Liver (tissue), 10 donors: ENCODE measurements at places on chromosomes 1 and 21. TPM values are rescaled to one million over a fixed set of nuclear protein-coding genes. Genes with fewer than 3 reads are reported as not detected.

DNA sequence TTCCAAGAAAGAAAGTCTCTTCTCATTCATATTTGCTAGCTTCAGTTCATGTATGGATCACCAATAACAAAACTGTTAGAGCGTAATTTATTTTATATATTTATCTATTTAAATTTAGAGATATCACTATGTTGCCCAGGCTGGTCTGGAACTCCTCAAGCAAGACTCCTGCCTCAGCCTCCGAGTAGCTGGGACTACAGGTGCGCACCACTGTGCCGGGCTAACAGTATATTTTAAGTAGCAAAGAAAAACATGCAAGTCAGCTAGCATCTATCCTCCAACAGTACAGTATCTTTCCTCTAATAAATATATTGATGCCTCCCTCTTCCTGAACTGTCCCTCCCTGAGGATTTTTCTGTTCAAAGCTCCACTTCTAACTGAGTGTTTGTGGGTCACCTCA, 21.5 kb downstream of the INPP5B start:
- H3K4me1 ChIP-seq = peaks cover under 1% of the 10 kb centered on the region
- no peak overlapping the region for H3K27ac ChIP-seq
- peaks cover 4% of the 10 kb centered on the region for H3K36me3 ChIP-seq
- no peak for DNase-seq
- H3K4me3 ChIP-seq = no peak overlapping the region

The FMO4 gene
- 7.6 TPM for polyA plus RNA-seq

- no peaks in the 10 kb centered on the region for H3K4me1 ChIP-seq
- no peak for DNase-seq
Observed at GRCh38 chr1:66686406-66686805, 65.9 kb upstream of the DYNLT5 start.

GRCh38 chr1:159964144-159964543, 10.1 kb upstream of the SLAMF9 start:
- H3K4me1 ChIP-seq = no peaks in the 10 kb centered on the region
- no peaks in the 10 kb centered on the region for H3K27me3 ChIP-seq
- no peak overlapping the region for H3K27ac ChIP-seq
- no peak overlapping the region for H3K4me3 ChIP-seq
- DNase-seq = no peak
- H3K36me3 ChIP-seq = no peaks in the 10 kb centered on the region

The RUNX3 gene
- 0.92 TPM for polyA plus RNA-seq

The PPIAL4G gene
- polyA plus RNA-seq = not detected

DNA sequence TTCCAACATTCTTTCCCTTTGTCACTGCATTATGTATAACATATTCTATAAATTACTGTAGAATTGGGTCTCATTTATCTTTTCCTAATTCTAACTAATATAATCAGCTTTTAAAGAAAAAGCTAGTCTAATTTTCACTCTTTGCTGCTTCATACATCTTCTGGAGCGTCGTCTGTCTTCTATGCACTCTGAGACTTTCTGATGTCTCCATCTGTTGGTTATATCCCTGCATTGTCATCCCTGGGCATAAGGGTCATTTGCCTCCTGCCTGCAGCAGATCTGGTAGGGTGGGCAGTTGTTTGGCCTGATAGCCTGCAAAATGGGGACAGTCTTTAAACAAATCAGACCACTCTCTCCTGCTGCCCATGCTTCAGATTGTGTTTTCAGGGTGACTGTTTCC, 40.8 kb upstream of the DYNLT5 start:
- no peaks in the 10 kb centered on the region for H3K4me1 ChIP-seq
- no peak for DNase-seq
- H3K27me3 ChIP-seq = peaks cover 2% of the 10 kb centered on the region

The CDK11A gene
- 14.1 TPM for polyA plus RNA-seq

GRCh38 chr1:204114606-204115005, 37.2 kb downstream of the ETNK2 start:
- H3K27ac ChIP-seq = no peak overlapping the region
- no peaks in the 10 kb centered on the region for H3K4me1 ChIP-seq
- no peak overlapping the region for H3K4me3 ChIP-seq
- no peaks in the 10 kb centered on the region for H3K27me3 ChIP-seq

The TMOD4 gene
- not detected for polyA plus RNA-seq

DNA sequence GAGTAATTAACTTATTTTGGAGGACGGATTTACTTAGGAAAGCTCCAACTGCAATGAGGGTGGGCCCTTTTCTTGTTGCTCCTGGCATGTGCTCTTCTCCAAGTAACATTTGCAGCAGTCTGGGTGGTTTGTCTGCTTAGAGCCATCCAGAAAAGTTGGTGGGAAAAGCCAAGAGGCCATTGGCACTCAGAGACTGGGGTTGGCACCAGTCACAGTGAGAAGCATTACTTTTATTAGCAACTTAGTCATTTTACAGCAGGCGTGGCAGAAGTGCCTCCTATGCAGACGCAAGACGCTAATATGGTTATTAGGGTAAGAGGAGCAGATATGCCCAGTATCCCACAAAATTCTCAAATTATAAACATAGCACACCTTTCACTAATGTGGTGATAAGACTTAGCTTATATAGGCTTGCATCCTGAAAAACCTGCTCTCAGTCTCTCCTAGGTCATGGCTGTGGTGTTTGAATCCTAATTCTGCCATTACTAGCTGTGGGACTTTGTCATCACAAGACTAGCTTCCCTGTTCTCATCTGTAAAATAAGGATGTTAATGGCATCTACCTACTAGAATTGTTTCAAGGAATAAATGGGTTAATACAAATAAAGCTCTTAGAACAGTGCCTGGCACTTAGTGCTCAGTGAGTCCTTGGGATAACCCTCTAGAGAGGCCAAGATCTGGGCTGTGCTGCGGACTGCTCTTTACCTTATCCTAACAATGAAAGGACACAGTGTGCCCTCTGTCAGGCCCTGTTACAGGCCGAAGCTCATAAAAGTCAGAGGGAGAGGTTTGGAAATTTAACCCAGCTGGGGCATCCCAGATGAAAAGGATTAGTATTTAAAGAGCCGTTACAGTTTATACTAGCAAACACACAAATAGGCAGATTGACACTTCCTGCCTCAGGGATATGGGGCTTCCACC, 154.6 kb downstream of the ROR1 start:
- no peak for DNase-seq
- H3K27me3 ChIP-seq = no peaks in the 10 kb centered on the region
- no peak overlapping the region for H3K27ac ChIP-seq
- no peaks in the 10 kb centered on the region for H3K36me3 ChIP-seq

The RGS18 gene
- 1.3 TPM for polyA plus RNA-seq

The SLC9C2 gene
- polyA plus RNA-seq = not detected

DNA sequence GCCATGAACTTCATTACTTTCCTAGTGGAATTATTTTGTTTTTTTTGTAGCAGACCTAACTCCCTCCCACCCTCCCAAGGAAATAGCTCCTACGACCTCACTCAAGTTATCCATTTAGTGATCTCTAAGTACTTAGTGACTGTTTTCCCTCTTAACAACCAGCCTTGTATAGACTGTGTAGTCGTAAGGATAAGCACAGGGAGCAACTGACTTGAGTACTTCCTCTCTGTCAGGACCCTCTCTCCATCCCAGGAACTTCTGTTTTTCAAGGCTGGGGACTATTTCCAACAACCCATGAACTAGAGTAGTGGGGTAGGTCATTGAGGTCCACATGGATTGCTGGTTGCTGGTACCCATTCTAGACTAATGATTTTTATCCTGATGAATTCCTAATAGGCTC, 1.9 kb downstream of the AGO1 start:
- H3K4me3 ChIP-seq = no peak overlapping the region
- no peak for DNase-seq
- H3K4me1 ChIP-seq = no peaks in the 10 kb centered on the region
- H3K27ac ChIP-seq = no peak overlapping the region
- no peaks in the 10 kb centered on the region for H3K27me3 ChIP-seq

The SPATA21 gene
- polyA plus RNA-seq = 0.08 TPM

GRCh38 chr1:227759341-227760300, 24.4 kb downstream of the SNAP47 start:
- no peaks in the 10 kb centered on the region for H3K27me3 ChIP-seq
- H3K4me3 ChIP-seq = no peak overlapping the region
- DNase-seq = no peak
- no peak overlapping the region for H3K27ac ChIP-seq
- peaks cover 21% of the 10 kb centered on the region for H3K4me1 ChIP-seq

The ADORA3 gene
- polyA plus RNA-seq = 5.6 TPM

GRCh38 chr1:26851106-26851684, 11.8 kb upstream of the SFN start:
- DNase-seq = no peak
- H3K4me1 ChIP-seq = peaks cover 12% of the 10 kb centered on the region
- H3K27ac ChIP-seq = no peak overlapping the region
- H3K4me3 ChIP-seq = no peak overlapping the region

The GCSAML gene
- polyA plus RNA-seq = not detected

DNA sequence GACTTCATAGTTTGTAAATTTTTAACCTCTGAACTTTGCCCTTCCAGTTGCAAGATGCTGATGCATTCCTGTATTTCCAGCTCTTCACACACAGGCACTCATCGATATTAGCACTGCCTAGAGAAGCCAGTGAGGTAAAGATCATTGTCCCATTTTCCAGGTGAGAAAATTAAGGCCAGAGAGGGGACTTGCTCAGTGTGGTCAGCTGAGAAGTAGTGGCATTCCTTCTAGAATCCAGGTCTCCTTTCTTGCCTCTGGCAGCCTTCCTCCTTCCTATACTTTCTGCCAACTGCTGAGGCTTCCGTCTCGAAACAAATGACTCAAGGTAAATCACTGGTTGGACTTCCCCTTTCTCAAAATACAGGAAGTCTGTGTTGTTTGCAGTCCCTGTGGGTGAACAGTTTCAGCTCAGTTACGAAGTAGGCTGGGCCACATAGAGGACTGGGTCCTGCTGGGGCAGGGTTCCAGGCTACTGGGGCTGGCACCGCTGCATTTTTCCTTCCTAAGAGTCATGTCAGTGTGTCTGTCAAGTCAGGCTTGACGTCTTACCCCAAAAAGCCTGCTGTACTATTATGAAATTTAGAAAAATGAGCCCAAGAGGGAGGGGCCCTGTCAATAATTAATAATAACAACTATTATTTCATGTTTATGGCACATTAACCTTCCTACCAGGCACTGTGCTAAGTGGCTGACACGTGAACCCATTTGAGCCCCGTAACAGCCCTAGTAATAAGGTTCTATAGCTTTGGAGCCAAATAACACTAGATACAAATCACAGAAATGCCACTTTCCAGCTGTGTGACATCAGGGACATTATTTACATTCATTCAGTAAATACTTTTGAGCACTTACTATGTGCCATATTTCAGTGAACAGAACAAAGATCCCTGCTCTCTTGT, 16.6 kb upstream of the RNF19B start:
- H3K4me1 ChIP-seq = no peaks in the 10 kb centered on the region
- no peaks in the 10 kb centered on the region for H3K36me3 ChIP-seq
- DNase-seq = no peak
- no peaks in the 10 kb centered on the region for H3K27me3 ChIP-seq
- H3K4me3 ChIP-seq = no peak overlapping the region
- H3K27ac ChIP-seq = peak overlapping the region; percentile 73

The MYOM3 gene
- polyA plus RNA-seq = not detected

The TCHHL1 gene
- polyA plus RNA-seq = not detected

DNA sequence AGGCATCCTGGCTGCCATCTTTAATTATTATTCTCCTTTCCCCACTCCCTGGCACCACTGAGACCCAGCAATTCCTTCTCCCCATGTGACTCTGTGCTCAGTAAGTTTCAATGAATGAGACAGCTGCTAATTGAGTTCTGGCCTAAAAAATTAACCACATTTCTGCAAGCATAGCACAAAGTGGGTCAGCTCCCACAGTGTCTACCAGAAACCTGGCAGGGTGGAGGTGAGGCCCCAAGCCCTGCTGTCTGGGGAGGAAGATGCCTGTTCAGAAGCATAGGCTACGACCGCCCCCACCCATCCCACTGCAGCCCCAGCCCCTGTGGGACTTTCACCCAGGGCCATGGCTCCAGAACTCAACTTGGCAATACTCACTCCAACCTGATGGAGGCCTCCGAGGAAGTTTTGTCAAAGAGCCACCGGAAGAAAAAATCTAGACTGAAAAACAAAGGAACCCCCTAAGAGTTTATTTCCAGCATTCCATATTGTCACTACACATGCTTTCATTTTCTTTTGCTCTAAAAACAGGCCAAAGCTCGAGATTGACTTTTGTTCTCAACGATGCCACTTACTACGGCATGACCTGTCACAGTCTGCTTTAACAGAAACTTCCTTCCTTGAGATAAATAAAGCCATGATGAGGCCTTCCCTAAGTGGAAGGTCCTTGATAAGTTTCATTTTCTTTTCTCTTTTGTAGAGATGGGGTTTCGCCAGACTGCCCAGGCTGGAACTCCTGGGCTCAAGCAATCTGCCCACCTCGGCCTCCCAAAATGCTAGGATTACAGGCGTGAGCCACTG, 26.5 kb downstream of the TMEM63A start:
- no peak overlapping the region for H3K27ac ChIP-seq
- H3K4me1 ChIP-seq = peaks cover 2% of the 10 kb centered on the region
- H3K27me3 ChIP-seq = no peaks in the 10 kb centered on the region

The LIN28A gene
- not detected for polyA plus RNA-seq

DNA sequence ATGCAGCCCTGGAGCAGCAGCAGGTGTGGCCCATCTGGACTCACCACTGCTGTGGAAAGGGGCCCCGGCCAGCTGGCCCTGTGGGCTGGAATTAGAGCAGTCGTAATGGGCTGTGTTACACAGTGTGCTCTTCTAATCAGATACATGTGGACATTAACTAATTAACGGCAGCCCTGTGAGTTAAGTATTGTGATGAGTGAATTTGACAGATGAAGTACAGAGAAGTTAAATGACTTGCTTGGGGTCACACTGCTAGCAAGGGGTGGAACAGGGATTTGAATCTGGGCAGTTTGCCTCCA, 58.6 kb downstream of the MDM4 start:
- peaks cover 4% of the 10 kb centered on the region for H3K36me3 ChIP-seq
- no peak overlapping the region for H3K4me3 ChIP-seq

- H3K27me3 ChIP-seq = no peaks in the 10 kb centered on the region
- no peak for DNase-seq
- H3K4me1 ChIP-seq = no peaks in the 10 kb centered on the region
- H3K36me3 ChIP-seq = no peaks in the 10 kb centered on the region
- H3K4me3 ChIP-seq = no peak overlapping the region
Observed at GRCh38 chr1:109802901-109803561, 39.3 kb upstream of the EPS8L3 start.

- peaks cover 19% of the 10 kb centered on the region for H3K4me1 ChIP-seq
- H3K27me3 ChIP-seq = no peaks in the 10 kb centered on the region
- DNase-seq = no peak
- H3K27ac ChIP-seq = peak overlapping the region; percentile 58
- H3K36me3 ChIP-seq = no peaks in the 10 kb centered on the region
Observed at GRCh38 chr1:155093911-155094621, 15.4 kb downstream of the EFNA3 start.

The AJAP1 gene
- 0.21 TPM for polyA plus RNA-seq
